ENCODE measurements at places on chromosomes 3 and 15.
A peak's percentile ranks its signal among the peaks of the same experiment; 100 is the strongest.

DNA sequence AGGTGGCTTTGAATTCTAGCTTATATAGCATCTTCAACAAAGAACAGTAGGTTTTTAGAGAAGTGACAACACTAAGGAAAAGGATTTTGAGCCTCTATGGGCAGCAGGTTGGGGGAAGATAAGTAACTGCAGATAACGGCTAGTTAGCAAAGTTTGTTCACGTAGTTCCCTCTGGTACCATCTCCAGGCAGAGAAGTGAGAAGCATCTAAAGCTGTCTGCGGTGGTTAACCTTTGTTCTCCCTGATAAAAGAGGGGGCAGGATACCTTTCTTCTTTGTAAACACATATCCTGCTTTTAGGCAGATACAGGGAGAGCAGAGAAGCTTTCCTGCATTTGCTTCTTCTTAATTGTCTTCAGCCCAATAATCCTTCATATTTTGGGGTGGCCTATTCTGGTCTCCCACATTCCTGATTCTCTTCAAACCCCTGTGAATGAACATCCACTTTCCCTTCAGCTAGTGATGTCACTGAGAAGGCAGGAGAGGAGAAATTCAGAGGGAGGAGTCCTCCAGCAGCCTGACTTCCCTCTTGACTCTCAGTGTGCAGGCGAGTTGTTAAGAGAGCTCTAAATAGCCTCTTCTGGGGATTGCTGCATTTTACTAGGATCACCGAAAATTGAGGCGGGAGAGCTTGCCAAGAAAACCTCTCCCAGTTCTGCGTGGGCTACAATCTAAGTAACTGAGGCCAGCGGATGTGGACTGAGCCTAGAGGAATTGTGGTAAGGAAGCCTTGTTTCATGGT is 393.7 kb upstream of the C2CD4B start:
- DNase-seq, result no peak

GRCh38 chr15:24966364-24967103 is 11.7 kb downstream of the SNRPN start:
- no peak for DNase-seq

- DNase-seq, result no peak
Measured at GRCh38 chr3:53823956-53824657, 22.1 kb downstream of the CHDH start.

- DNase-seq, result no peak
Measured at GRCh38 chr3:133694288-133695268, 32.8 kb upstream of the TOPBP1 start.

DNA sequence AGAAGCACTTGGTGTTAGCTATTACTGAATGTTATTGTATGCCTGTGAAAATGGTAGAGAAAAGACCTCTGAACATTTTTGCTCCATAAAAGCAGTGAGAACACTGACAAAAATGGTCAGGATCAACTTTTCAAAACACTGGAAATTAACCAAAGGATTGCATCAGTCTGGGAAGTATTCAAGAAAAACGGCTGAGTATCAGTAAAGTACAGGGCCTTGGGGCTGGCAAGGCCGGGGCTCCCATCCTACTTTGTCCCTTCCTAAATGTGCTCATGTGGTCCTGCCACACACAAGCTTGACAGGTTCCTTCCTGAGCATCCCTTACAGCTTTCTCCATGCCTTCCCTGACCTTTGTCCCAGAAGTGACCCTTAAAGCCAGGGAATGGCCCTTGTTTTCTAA is 84.0 kb downstream of the CFAP20DC start:
- DNase-seq, result no peak

DNA sequence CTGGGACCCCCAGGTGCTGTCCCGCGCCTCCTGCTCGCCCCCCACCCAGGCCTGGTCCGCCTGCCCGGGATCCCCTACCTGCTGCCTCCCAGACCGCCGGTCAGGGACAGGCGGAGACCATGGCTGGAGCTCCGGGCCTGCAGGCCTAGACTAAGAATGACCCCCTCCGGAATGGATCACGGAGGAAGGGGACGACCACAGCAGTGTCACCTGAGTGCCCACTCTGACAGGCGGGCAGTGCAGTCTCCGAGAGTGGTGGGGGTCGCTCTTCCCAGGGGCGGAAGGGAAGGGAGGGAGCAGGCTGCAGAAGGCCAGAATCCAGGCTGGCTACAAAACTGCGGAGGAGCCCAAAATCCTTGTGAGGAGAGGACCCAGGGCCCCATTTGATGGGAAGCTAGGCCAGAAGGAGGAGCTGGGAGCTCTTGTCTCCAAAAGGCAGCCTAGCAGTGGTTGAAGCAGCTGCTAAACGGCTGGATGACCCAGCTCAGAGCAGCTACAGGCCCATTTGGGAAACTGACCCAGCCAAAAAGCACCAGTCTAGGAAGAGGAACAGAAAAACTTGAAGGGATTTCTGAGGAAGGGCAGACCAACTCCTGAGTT is 908 bp upstream of the RAB43 start:
- no peak for DNase-seq

DNA sequence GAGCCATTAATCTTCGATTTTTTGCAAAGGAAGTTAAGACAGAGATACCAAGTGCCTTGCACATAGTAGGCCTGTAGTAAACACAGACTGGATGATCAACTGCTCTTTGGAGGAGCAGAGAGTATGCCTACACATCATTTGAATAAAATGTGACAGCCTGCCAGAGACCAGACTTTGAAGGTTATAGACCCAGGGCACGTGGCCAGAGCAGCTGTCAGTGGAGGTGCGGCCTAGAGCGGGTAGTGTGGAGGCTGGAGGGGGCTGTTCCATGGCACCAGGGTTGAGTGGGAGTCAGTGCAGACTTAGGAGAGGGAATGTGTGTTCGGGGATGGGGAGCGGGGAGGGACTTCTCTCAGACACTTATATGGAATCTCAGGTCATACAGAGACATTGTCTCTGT is 80.8 kb downstream of the SMAD3 start:
- no peak for DNase-seq

GRCh38 chr3:43210049-43211027 is 76.0 kb upstream of the SNRK start:
- no peak for DNase-seq

DNA sequence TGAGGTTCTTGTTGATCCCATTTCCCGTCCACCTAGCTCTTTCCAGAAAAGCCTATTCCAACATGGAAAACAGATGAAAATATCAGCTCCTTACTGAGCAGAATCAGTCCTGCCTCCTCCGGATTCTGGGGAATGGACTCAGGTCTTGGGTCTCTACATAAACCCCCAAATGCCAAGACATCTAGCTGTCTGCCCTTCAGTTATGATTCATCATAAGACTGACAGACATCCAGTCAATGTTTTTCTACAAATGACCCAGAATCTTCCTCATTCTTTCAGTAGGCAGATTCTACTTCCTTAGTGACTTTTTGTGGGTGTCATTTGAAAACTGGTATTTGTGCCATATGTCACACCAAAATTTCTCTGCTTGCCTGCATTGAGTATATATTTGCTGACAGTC is 103.0 kb upstream of the TGFBR2 start:
- no peak for DNase-seq

GRCh38 chr3:190261740-190262139 is 60.5 kb downstream of the CLDN1 start:
- DNase-seq, result no peak

DNA sequence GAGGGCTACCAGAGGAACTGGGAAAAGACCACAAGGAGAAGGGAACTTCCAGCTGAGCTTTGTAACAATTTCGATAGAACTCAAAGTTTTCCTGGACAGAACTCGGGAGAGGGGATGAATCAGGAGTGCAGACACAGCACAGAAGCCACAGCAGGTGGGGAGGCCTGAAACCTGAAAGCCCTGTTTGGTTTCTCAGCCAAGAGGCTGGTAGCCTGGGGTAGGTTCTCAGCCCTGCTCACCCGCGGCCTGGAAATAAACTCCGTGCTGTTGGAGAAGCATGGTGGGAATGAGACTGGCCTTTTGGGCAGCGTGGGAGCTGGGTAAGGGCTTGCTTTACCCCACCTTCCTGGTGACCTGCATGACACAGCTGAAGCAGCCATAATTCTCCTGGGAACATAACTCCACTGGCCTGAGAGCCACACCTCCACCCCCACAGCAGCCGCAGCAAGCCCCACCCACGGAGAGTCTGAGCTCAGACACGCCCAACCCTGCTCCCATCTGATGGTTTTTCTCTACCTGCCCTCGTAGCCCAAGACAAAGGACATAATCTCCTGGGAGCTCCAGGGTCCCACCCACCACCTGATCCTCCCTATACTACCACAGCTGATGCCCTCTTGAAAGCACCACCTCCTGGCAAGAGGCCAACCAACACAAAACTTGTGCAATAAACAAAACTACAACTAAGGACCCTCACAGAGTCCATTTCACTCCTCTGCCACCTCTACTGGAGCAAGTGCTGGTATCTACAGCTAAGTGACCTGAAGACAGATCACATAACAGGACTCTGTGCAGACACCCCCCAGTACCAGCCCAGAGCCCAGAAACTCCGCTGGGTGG is 52.5 kb upstream of the CHRM5 start:
- DNase-seq, result no peak

DNA sequence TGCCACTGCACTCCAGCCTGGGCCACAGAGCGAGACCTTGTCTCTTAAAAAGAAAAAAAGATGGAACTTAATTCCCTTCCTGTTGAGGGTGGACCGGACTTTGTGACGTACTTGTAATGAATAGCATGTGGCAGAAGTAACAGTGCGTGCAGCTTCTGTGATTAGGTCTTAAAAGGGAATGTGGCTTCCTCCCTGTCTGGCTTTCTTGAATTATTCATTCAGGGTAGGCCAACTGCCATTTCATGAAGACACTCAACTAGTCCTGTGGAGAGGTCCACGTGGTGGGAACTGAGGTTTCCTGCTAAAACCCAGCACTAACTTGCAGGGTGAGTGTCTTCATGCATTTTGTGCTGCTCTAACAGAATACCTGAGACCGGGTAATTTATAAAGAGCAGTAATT is 98.9 kb upstream of the PIAS1 start:
- no peak for DNase-seq

GRCh38 chr15:95839367-95839782 is 491.1 kb upstream of the NR2F2 start:
- no peak for DNase-seq

DNA sequence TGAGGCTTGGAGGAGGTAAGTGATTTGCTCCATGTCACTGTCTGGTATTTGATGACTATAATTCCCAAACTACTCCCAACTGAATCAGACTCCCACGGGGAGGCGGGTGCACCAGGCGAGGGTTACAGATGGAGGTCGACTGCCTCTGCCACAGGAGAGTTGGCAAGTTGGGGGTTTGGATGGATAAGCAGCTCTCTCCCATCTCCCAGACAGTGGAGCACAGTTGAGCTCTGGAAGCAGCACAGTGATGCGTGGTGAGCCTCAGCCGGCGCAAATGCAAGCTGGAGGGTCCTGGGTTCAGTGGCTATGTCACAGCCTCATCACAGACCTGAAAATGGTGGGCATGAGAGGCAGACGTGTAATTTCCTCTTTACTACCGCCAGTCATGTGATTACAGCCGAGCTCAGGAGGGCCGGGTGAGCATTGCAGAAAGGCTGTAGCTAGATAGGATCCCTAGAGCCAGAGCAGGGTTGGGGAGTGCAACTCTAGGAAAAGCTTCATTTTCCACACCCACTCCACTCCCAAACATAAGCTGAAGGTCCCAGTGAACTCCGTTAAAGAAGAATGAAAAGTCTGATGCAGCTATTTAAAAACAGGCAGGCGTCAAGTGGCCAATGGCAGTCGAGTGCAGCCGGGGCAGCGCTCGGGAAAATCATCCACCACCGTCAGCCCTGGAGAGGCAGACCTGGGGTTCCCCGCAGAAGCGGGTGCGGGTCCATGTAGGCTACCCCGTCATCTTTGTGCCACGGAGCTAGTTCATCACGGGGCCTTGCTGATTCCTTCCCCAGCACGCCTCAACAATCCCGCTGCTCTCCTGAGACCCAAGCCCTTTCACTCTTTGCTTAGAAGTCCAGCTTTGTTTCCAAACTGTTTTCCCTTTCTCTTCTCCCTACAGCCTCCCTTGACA is 33.3 kb upstream of the VPS8 start:
- no peak for DNase-seq

DNA sequence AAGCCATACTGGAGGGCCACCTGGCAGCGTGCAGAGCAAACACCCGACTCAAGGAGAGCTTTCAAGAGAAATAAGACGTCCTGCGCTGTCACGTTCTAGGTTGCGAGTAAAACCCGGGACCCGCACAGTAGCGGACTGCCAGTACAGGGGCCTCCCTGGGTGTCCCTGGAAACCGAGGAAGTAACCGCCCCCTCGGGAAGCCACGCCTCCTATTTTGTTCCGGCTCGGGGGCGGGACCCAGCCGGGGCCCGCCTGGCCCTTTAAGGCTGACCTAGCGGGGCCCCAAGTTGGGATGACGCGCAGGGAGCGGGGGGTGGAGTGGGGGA is 218 bp upstream of the MAPKAPK3 start:
- peak; percentile 71 for DNase-seq

- no peak for DNase-seq
Measured at GRCh38 chr3:40504636-40505430, 1.0 kb upstream of the ZNF620 start.

DNA sequence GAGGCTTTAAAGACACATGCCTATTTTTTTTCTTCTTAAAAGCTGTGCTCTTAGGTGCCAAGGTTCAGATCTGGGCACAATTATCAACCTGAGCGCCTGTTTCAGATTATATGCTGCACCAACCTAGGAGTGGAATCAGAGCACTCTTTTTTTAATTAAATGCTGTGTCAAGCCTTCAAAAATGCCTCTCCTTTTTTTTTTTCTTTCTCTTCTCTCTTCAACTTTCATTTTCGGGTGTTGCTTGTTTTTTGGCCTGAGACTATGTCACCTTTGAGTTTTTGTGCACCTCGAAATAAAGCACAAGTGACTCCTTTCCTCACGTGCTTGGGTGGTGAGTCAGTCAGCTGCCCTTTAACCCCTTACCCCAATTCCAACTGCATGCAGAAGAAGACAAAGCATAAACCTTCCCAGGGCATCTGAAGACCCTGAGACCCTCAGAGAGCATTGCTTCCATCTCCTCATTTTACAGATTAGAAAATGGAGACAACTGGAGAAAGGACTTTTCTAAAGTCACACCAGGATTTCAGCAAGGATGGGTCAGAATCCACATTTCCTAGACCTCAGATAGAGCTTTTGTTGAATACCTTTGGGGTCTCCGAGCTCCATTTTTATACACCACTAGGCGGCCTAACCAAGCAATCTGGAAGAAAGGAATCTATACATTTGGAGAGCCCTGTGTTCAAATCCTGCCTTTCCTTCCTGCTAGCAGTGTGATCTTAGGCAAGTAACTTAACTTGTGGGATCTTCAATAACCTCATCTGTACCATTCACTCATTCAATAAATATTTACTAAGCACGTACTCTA is 631 bp upstream of the PRICKLE2 start:
- DNase-seq, result no peak

DNA sequence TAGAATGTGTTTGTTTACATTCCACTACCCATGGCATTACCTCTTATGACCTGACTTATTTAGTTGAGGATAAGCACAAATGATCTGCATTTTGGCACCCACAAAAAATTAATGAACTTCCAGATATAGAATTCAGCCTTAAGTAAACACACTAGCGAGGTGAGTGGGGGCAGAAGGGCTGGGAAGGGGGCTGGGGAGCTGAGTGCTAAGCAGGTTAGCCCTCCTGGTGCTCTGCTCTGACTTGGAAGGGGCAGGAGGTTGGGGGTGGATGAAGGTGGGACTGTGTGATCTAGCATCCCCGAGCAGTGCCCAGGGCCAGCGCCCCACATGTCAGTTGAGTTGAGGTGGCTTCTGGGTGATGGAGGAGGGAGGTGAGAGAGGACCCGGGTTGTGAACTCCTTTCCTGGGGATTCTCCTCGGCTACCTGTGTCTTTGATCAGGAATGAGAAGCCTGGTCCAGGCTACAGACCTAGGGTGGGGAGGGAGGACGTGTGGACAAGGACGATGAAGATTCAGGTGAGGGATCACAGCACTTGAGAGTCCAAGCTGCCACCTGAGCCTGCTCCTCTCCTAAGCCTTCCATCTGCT is 178.6 kb upstream of the SMAD3 start:
- no peak for DNase-seq
